ENCODE measurements at places on chromosomes 2 and 18.

DNA sequence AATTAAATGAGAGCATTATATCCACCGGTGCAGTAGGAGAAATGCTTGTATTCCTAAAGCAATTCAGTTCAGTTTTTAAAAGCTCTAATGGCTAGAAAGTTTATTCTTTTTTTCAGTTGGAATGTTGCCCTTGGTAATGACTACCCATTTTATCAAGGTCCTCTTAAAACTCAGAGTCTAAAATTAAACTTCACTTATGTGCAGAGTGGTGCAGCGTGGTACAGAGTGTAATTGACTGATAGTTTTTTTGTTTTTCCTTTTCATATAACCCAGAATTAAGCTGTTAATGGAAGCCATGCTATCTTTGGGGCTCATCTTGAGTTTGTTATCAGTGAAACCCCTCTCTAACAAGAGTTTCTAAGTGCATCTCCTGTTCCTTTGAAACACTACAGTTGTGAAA, 21.4 kb downstream of the NCOA1 start:
- DNase-seq: no peak

DNA sequence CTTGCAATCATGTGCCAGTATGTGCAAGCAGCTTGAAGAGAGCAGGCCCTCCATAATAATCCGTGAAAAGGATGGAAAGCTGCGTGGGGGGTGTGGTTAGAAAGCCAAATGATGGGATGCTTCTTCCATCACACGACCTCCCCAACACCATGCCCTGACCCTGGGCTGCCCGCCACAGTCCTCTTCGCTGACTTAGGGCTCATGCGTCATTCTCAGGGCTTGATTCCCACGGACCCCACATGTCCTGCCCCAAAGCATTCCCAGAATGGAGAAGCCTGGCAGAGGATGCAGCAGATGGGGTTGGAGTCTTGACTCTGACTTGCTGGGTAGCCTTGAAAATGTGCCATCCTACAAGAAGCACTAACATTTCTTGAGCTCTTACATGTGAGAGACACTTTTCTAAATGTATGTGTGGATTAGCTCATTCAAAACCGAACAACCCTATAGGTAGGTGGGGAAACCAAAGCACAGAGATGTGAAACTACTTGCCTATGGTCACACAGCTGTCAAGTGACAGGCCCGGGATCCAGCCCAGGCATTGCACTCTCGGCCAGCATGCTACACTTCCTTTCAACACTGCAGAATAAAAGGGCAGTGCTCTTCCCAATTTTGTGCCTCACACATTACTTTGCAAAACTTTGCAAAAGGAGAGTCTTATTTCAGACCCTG, 3.7 kb downstream of the TNS1 start:
- no peak for DNase-seq

GRCh38 chr18:62346333-62347088, 21.4 kb downstream of the TNFRSF11A start:
- DNase-seq: no peak

GRCh38 chr2:150188800-150189199, 298.7 kb downstream of the RND3 start:
- no peak for DNase-seq

DNA sequence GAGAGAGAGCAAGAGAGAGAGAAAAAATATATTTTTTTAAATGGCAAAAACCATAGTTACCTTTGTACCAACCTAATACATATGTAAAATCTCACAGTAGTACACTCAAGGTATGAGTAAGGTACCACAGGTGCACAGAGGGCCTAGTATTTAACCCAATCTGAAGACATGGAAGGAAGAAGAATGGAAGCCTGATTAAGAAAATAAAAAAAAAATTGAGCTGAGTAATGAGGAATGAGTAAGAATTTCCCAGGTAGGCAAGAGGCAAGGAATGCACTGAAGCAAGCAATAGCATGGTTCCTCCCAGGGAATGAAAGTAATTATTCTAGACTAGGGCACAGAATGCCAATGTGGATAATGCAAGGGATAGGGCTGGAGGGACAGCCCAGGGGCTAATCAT, 294.2 kb downstream of the FIGN start:
- DNase-seq: no peak

GRCh38 chr2:207338610-207339009, 172.9 kb upstream of the KLF7 start:
- no peak for DNase-seq

GRCh38 chr2:224190936-224191270, 151.8 kb upstream of the SERPINE2 start:
- no peak for DNase-seq

DNA sequence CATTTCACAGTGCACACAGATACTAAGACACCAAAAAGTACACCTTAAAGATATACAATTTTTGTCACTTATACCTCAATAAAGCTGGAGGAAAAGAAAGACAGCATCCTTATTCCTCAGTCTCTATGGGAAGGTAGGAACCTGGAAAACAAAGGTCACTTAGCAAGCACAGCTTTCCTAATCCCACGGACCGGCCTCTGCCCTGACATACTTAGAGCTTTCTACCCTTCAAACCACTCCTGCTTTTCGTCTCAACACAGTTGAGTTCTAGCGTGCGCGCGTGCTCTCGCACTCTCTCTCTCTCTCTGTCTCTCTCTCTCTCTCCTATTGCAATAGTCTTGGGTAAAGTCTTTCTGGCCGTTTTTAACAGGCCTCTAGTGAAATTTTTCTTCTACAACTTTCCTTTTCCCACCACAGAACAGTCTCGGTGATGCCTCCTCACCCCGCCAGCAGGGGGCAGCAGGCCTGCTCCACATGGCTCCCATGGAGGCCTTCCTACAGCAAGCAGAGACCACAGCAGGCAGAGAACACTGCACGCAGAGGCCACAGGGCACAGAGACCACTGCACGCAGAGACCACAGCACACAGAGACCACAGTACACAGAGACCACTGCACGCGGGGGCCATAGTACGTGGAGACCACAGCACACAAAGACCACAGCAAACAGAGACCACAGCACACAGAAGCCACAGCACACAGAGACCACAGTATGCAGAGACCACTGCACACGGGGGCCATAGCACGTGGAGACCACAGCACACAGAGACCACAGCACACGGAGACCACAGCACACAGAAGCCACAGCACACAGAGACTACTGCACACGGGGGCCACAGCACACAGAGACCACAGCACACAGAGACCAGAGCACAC, 106.9 kb downstream of the FBXO15 start:
- DNase-seq: peak; percentile 45
